ENCODE measurements at places on chromosomes 6 and 20. TPM values are rescaled to one million over a fixed set of nuclear protein-coding genes. Genes with fewer than 3 reads are reported as not detected.

The POU5F1 gene
- total RNA-seq = 0.59 TPM

The SLC22A7 gene
- total RNA-seq = 0.28 TPM

The GPX5 gene
- not detected for total RNA-seq

The SRSF12 gene
- total RNA-seq = 28.2 TPM

The PCMTD2 gene
- 86.3 TPM for total RNA-seq

DNA sequence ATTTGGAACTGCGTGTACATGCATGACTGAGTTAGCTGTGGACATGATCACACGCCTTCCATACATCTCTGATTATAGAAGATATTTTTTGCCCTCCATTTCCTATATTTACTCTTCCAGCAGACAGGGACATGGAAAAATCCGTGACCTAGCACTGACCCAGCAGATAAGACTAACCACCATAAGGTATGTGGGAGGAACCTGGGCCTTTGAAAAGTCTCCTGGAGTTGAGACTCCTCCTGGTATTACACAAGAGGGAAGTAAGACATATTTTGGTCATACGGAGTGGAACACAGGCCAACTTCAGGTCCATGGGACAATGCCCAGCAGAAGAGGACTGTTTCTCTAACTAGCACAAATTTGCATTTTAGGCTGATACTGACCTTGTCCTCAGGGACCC lies 13.7 kb upstream of the SIRPB1 start:
- DNase-seq = no peak
- no peak overlapping the region for H3K27ac ChIP-seq

DNA sequence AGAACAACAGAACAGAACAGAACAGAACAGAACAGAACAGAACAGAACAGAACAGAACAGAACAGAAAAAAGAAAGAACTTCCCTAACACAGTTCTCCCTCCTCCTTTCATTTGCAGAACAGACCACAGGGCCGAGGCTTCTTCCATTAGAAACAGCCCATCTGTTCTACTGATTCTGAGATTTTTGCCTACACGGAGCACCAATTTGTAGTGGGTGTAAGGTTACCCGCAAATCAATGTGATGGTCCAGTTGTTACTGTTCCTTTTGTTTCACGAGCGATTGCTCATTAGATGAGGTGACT lies 734 bp upstream of the OGFRL1 start:
- peak overlapping the region; percentile 82 for H3K27ac ChIP-seq
- H3K4me3 ChIP-seq = peak overlapping the region; percentile 72
- no peaks in the 10 kb centered on the region for H3K36me3 ChIP-seq
- H3K27me3 ChIP-seq = no peaks in the 10 kb centered on the region
- no peak for DNase-seq

DNA sequence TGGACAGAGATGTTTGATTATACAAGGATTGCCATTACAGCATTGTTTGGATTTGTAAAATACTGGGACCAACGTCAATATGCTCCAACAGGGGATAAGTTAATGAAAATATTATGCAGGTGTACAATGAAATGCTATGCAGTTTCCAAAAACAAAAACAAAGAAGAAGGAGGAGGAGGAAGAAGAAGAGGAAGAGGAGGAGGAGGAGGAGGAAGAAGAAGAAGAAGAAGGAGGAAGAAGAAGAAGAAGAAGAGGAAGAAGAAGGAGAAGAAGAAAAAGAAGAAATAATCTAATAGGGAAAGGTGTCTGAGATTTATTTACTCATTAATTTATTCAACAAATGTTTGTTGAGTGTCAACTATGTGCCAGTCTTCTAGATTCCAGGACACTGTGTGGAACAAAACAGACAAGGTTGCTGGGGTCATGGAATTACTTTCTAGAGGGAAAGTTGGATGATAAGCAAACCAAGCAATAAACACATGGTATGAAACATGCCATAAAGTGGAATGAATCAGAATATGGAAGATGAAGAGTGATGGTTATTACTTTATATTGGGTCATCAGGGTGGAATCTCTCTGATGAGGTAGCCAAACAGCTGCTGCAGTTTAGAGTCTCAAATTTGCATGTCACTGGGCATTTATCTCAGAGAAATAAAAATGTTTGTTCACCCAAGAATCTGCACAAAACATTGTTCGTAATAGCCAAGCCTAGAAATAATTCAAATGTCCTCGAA lies 6.3 kb upstream of the TRIM27 start:
- DNase-seq = no peak
- H3K36me3 ChIP-seq = no peaks in the 10 kb centered on the region
- no peaks in the 10 kb centered on the region for H3K27me3 ChIP-seq
- no peaks in the 10 kb centered on the region for H3K4me1 ChIP-seq
- H3K27ac ChIP-seq = no peak overlapping the region
- no peak overlapping the region for H3K4me3 ChIP-seq

- DNase-seq = no peak
- no peak overlapping the region for H3K27ac ChIP-seq
- H3K27me3 ChIP-seq = no peaks in the 10 kb centered on the region
- H3K4me3 ChIP-seq = no peak overlapping the region
Observed at GRCh38 chr20:36499211-36499610, 42.1 kb upstream of the MYL9 start.

DNA sequence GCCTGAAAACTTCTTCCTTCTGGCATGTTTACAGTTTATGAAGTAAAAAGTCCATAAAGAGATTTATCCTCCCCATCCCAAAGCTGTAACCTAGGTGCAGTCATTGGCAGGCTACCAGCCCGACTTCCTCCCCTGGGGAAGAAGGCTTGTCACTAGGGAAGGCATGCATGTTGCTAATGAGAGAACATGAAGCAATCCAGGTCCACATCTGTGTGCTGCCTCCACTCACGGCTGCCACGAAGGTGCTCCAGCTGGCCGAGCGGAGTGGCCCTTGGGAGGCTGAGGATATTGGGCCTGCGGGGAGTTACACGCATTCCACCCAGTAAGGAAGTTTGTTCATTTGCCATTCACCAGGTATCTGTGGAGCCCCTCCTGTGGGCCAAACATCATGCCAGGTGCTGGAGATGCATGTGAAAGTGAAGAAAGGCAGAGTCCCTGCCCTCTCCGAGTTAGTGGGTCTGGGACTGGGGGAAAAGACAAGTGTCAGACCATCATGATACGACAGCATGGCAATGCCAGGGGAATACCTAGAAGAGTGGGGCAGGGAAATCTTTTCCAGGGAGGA lies 257.0 kb downstream of the NRN1 start:
- no peak overlapping the region for H3K27ac ChIP-seq
- H3K27me3 ChIP-seq = no peaks in the 10 kb centered on the region
- no peak for DNase-seq
- no peaks in the 10 kb centered on the region for H3K36me3 ChIP-seq
- no peak overlapping the region for H3K4me3 ChIP-seq

DNA sequence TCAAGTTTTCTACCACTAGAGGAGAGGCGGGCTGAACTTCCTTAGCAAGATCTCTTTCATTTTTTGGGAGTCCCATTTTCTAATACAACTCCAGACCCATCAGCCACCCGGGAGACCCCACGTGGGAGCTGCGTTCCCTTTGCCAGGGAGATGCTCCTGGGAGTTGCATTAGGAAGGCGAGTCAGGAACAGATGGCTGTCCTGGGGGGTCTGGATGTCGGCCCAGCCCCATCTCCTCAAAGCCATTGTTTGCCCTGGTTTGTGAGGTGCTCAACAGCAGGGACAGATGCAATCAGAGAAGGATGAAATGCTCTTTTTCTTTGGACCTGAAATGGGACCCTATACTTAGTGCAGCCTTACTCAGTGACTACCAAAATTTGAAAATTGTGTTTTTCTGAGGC lies 39.4 kb downstream of the CARMIL1 start:
- no peak overlapping the region for H3K27ac ChIP-seq
- no peak for DNase-seq
- no peaks in the 10 kb centered on the region for H3K27me3 ChIP-seq
- H3K4me3 ChIP-seq = no peak overlapping the region
- peaks cover 14% of the 10 kb centered on the region for H3K4me1 ChIP-seq
- no peaks in the 10 kb centered on the region for H3K36me3 ChIP-seq

GRCh38 chr6:75169689-75170586 lies 35.9 kb downstream of the COL12A1 start:
- no peaks in the 10 kb centered on the region for H3K4me1 ChIP-seq
- DNase-seq = no peak
- peak overlapping the region; percentile 78 for H3K27ac ChIP-seq
- no peaks in the 10 kb centered on the region for H3K36me3 ChIP-seq

GRCh38 chr20:42074944-42075343 lies 456.8 kb upstream of the CHD6 start:
- H3K27me3 ChIP-seq = no peaks in the 10 kb centered on the region
- H3K27ac ChIP-seq = no peak overlapping the region
- H3K4me3 ChIP-seq = no peak overlapping the region

GRCh38 chr6:34095741-34096140 lies 50.1 kb downstream of the GRM4 start:
- no peak for DNase-seq
- H3K4me1 ChIP-seq = no peaks in the 10 kb centered on the region
- no peak overlapping the region for H3K4me3 ChIP-seq
- H3K27ac ChIP-seq = no peak overlapping the region

DNA sequence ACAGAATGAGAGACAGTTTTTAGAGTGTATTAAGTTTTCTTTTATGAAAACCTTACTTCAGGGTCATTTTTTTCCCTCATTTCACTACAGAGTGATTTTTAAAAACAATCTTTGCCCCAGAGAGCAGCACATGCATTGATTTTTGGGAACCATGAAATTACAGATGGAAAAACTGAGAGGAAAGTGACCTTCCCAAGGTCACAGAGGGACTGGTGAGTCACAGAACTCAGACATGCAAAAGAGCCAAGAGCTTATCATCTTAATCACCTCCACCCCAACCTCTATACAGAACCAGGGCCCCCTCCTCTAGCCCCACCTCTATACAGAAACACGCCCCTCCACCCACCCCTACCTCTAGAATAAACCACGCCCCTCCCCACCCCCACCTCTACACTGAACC lies 10.7 kb downstream of the PXMP4 start:
- no peak for DNase-seq
- H3K36me3 ChIP-seq = peaks cover 59% of the 10 kb centered on the region
- H3K27ac ChIP-seq = no peak overlapping the region
- H3K4me3 ChIP-seq = no peak overlapping the region
- H3K27me3 ChIP-seq = no peaks in the 10 kb centered on the region

- peak overlapping the region; percentile 65 for H3K27ac ChIP-seq
- peak overlapping the region; percentile 87 for H3K4me3 ChIP-seq
- no peak for DNase-seq
- H3K36me3 ChIP-seq = peaks cover 4% of the 10 kb centered on the region
Observed at GRCh38 chr20:56391596-56392131, 351 bp downstream of the AURKA start.

- H3K27ac ChIP-seq = no peak overlapping the region
- DNase-seq = no peak
- H3K27me3 ChIP-seq = no peaks in the 10 kb centered on the region
- H3K36me3 ChIP-seq = no peaks in the 10 kb centered on the region
- H3K4me3 ChIP-seq = no peak overlapping the region
- H3K4me1 ChIP-seq = no peaks in the 10 kb centered on the region
Observed at GRCh38 chr6:62492192-62492822, 206.3 kb upstream of the KHDRBS2 start.

DNA sequence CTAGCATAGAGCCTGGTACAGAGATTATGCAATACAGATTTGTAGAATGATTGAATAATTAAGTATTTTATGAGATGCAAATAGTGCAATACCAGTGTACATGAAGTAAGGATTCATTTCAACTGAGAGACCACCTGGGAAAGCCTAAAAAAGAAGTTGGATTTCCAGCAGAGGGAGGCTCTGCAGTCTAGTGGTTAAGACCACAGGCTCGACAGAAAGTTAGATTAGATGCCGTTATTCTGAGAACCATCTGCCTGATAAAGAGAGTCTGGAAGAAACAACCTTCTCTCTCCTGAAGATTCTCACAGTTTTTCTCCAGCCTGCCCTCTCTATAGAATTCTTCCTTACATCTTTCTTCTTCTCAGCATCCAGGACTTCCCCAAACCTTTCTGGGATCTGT lies 13.6 kb upstream of the TNFRSF21 start:
- no peak for DNase-seq
- no peaks in the 10 kb centered on the region for H3K36me3 ChIP-seq
- H3K4me3 ChIP-seq = no peak overlapping the region
- H3K4me1 ChIP-seq = no peaks in the 10 kb centered on the region
- no peak overlapping the region for H3K27ac ChIP-seq

DNA sequence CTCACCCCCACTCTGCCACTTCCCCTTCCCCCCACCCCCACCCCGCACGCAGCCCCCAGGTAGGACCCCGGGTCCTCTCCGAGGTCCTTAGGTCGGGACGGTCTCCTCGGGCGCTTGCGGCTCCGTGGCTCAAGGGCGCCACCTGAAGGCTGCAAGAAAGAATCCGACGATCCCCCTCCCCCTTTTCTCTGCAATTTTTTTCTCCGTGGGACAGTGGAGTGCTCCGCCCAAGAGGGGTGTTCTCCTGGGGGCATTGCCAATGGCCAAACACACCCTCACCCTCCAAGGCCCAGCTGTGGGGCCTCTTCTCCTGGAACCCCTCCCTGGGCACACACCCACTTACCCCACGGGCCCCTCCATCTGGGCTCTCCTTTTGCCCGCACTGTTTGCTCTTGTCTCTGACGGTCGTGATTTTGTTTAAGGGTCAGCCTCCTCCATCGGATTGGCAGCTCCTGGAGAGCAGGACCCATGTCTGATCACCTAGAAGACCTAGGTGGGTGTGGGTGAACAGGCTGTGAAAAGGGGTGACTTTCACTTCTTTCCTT lies 1.1 kb upstream of the TMEM74B start:
- H3K4me1 ChIP-seq = peaks cover 9% of the 10 kb centered on the region
- H3K27me3 ChIP-seq = peaks cover 4% of the 10 kb centered on the region
- DNase-seq = peak; percentile 85
- H3K4me3 ChIP-seq = no peak overlapping the region
- H3K36me3 ChIP-seq = peaks cover 5% of the 10 kb centered on the region
- no peak overlapping the region for H3K27ac ChIP-seq

GRCh38 chr6:71476371-71476770 lies 187.8 kb downstream of the OGFRL1 start:
- no peak overlapping the region for H3K4me3 ChIP-seq
- H3K4me1 ChIP-seq = no peaks in the 10 kb centered on the region
- H3K36me3 ChIP-seq = no peaks in the 10 kb centered on the region
- H3K27me3 ChIP-seq = no peaks in the 10 kb centered on the region
- H3K27ac ChIP-seq = no peak overlapping the region

DNA sequence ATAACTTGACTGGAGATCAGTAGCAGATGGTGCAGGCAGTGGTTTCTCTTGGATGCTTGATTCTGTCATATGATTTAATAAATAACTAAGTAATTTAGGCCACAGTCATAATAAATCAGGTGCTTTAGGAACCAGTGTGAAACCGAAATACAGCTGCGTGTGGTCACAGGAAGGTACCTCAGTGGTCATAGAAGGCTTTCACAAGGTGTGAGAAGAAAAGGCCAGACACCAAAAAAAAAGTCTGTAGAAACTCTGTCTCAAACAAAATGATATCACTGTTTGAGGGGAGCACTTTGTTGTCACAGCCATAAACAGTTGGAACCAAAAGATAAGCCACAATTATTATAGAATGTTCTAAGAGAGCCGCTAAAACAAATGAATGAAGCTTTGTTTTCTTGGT lies 56.5 kb downstream of the ARMC2 start:
- H3K36me3 ChIP-seq = peaks cover 5% of the 10 kb centered on the region
- H3K4me3 ChIP-seq = no peak overlapping the region
- H3K27me3 ChIP-seq = no peaks in the 10 kb centered on the region
- no peak for DNase-seq

- no peak overlapping the region for H3K27ac ChIP-seq
- H3K4me1 ChIP-seq = no peaks in the 10 kb centered on the region
- no peaks in the 10 kb centered on the region for H3K27me3 ChIP-seq
- DNase-seq = peak; percentile 62
- peaks cover 15% of the 10 kb centered on the region for H3K36me3 ChIP-seq
Observed at GRCh38 chr20:19692685-19693119, 65.4 kb upstream of the RIN2 start.

GRCh38 chr6:138429761-138430160 lies 25.7 kb downstream of the HEBP2 start:
- H3K36me3 ChIP-seq = peaks cover 34% of the 10 kb centered on the region
- no peak overlapping the region for H3K4me3 ChIP-seq
- peak overlapping the region; percentile 52 for H3K27ac ChIP-seq
- peak; percentile 32 for DNase-seq
